Activated CD8-positive, alpha-beta memory T cell treated with anti-CD3 and anti-CD28 coated beads, Interleukin-2, amount 10 ng/mL, durations not matched to agents 7 days and 5 days (primary cell): ENCODE measurements at places on chromosomes 13 and 19. TPM values are rescaled to one million over a fixed set of nuclear protein-coding genes. Genes with fewer than 3 reads are reported as not detected.

ZNF835 gene
- 2.2 TPM for total RNA-seq

KL gene
- 0.23 TPM for total RNA-seq

MUC16 gene
- total RNA-seq: 0.02 TPM

CPT1C gene
- total RNA-seq: 1.6 TPM

HIPK4 gene
- not detected for total RNA-seq

PSPN gene
- 2.6 TPM for total RNA-seq

PSG7 gene
- not detected for total RNA-seq

AP1M2 gene
- total RNA-seq: not detected

MTMR6 gene
- 21.7 TPM for total RNA-seq

TEX29 gene
- 0.40 TPM for total RNA-seq

ZNF98 gene
- total RNA-seq: not detected

ZNF560 gene
- not detected for total RNA-seq

ZNF729 gene
- not detected for total RNA-seq

CD37 gene
- total RNA-seq: 126 TPM

CD177 gene
- total RNA-seq: not detected

KLF12 gene
- 28.1 TPM for total RNA-seq

ATP8B3 gene
- 7.3 TPM for total RNA-seq

DMAC2 gene
- 43.2 TPM for total RNA-seq

INSR gene
- total RNA-seq: 0.63 TPM

CCDC194 gene
- 4.3 TPM for total RNA-seq

SCEL gene
- not detected for total RNA-seq

KASH5 gene
- 0.64 TPM for total RNA-seq

PNMA8C gene
- not detected for total RNA-seq

PSG11 gene
- not detected for total RNA-seq

TGFBR3L gene
- total RNA-seq: 9.1 TPM

CYP2A7 gene
- not detected for total RNA-seq

LRRC8E gene
- not detected for total RNA-seq

VSIG10L gene
- 1.8 TPM for total RNA-seq

GFY gene
- total RNA-seq: not detected

ANKRD24 gene
- 1.4 TPM for total RNA-seq

TSHZ3 gene
- total RNA-seq: 1.5 TPM

TSKS gene
- 0.47 TPM for total RNA-seq

KLHL26 gene
- total RNA-seq: 15.8 TPM

ZNF285 gene
- total RNA-seq: 1.2 TPM

NCR1 gene
- 2.5 TPM for total RNA-seq

ZNF552 gene
- total RNA-seq: 9.7 TPM

ENOX1 gene
- total RNA-seq: 2.4 TPM

PPM1N gene
- 4.3 TPM for total RNA-seq

ADGRE2 gene
- 0.49 TPM for total RNA-seq

ITGBL1 gene
- not detected for total RNA-seq

PTH2 gene
- total RNA-seq: not detected

ICAM4 gene
- 0.99 TPM for total RNA-seq

KLK2 gene
- total RNA-seq: 0.29 TPM

SIAH3 gene
- not detected for total RNA-seq

TMC4 gene
- 1.3 TPM for total RNA-seq

METTL21C gene
- not detected for total RNA-seq

SWSAP1 gene
- 2.6 TPM for total RNA-seq

A1BG gene
- 12.2 TPM for total RNA-seq

NXNL1 gene
- not detected for total RNA-seq

ZNF579 gene
- total RNA-seq: 7.5 TPM

NLRP5 gene
- not detected for total RNA-seq

B3GNT8 gene
- 3.2 TPM for total RNA-seq

ATP4A gene
- total RNA-seq: not detected

NCAN gene
- 0.05 TPM for total RNA-seq

CCDC97 gene
- total RNA-seq: 42.9 TPM

MYH14 gene
- not detected for total RNA-seq

SPC24 gene
- 62.8 TPM for total RNA-seq

C13orf42 gene
- total RNA-seq: not detected

IGFL1 gene
- not detected for total RNA-seq
